Activated naive CD4-positive, alpha-beta T cell treated with Interleukin-2 at 50 U/mL for 16 hours (primary cell): ENCODE measurements at places on chromosomes 7 and 10.

DNA sequence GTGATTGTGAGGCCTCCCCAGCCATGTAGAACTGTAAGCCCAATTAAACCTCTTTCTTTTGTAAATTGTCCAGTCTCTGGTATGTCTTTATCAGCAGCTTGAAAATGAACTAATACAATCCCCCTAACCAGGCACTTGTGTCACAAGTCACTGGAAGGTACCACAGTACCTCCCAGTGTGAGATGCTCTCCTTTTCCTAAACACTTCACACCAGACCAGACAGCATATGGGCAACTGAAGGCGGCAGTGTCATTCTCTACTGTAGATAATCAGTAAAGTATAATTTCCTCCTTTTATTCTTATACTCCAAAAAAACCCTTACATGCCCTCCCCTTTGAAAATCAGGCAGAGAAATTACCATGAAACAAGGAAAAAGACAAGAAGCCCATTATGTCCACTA is 113.2 kb downstream of the CALN1 start:
- no peak for DNase-seq

DNA sequence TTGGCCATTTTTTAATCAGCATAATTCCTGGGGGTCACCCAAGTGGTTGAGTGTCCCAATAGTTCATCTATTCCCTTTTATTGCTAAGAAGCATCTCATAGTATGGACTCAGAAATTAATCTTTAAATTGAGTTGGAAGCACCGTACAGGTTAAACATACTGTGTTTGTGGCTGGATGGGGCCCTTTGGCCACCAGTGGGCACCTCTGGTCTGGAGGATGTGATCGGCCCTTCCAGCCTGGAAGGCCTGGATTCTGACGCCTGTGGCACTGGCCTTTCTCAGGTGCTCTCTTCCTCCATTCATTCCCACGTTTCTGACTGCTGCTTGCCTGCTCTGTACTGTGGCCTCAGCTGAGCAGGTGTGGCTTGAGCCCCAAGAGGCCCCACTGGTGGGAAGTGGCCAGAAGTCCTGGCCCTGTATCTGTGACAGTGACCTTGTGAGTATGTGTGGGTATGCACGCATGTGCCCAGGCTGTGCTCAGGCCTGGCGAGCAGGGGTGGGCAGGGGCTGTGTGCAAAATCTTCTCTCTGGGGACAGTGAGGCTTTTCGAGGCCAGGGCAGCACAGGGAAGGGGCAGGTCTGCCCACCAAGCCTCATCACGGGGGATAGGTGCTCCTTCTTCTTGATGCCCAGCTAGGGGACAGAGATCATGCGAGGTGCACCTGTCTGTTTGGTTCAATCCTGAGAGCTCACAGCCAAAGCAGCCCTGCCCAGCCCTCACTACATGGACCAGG is 30.1 kb downstream of the LDB3 start:
- DNase-seq = no peak

- DNase-seq = no peak
These were observed 1673.4 kb downstream of the REEP3 start for GRCh38 chr10:65194555-65194954.

GRCh38 chr7:4739528-4739992 is 35.9 kb upstream of the AP5Z1 start:
- peak; percentile 42 for DNase-seq

GRCh38 chr7:129245533-129245932 is 20.7 kb downstream of the AHCYL2 start:
- no peak for DNase-seq

GRCh38 chr10:60809157-60809556 is 30.9 kb downstream of the CDK1 start:
- no peak for DNase-seq

DNA sequence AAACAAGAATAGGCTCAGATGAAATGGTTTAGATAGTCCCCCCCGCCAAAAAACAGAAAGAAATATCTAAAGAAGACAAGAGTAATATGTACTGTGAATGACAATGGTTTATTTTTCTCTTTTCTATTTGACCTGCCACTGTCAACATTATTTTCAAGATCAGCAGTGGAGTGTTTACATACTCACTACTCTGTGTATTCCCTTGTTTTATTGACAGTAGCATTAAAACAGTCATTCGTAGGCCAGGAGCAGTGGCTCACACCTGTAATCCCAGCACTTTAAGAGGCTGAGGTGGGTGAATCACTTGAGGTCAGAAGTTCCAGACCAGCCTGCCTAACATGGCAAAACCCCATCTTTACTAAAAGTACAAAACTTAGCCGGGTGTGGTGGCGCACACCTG is 245.3 kb upstream of the SLC26A5 start:
- DNase-seq = no peak

- DNase-seq = no peak
These were observed 34.5 kb upstream of the MEOX2 start for GRCh38 chr7:15720849-15721471.

DNA sequence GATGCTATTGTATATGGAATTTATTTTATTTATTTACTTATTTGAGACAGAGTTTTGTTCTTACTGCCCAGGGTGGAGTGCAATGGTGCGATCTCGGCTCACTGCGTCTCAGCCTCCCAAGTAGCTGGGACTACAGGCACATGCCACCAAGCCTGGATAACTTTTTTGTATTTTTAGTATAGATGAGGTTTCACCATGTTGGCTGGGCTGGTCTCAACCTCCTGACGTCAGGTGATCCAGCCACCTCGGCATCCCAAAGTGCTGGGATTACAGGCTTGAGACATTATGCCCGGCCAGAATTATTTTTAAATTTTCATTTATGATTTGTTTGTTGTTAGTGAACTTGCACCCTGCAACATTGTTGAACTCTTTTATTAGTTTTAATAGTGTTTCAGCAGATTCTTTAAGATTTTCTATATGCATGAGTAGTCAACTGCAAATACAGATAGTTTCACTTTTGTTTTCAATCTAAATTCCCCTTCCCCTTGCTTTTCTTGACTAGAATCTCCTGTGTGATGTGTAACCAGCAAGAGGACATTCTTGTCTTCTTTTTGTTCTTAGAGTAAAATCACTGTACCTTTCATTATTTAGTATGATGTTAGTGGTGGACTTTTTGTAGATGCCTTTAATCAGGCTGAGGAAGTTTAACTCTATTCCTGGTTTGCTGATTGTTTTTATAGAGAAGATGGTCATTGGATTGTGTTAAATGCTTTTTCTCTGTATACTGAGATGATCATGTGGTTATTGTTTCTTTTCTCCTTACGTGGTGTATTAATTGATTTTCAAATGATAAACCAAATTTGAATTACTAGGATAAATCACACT is 27.8 kb downstream of the ZNF33A start:
- no peak for DNase-seq

DNA sequence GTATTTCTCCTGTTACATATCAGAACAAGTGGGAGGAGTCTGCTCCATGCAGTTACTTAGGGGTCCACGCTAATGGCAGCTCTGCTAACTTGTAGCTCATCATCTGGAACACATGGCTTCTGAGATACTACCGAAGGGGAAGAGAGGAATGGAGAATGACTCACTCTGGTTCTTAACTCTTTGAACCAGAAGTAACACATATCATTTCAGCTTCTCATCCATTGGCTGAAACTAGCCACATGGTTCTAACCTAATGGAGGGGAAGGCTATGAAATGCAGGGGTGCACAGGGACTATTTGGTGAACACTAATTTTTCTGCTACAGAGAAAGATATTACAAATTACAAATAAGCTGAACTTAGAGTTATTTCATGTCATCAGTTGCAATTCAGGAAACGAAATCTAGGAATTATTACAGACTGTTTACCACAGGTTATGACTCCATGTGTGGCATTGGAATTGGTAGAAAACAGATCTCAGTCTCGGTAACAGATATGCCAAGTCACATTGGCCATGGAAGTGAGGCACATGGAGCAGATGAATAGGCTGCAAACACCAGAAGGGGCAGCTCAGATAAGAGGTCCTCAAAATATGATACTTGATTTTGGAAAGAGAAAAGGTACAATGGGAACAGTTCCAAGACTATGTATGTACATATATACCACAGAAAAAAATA is 9.4 kb upstream of the KAT6B start:
- no peak for DNase-seq

DNA sequence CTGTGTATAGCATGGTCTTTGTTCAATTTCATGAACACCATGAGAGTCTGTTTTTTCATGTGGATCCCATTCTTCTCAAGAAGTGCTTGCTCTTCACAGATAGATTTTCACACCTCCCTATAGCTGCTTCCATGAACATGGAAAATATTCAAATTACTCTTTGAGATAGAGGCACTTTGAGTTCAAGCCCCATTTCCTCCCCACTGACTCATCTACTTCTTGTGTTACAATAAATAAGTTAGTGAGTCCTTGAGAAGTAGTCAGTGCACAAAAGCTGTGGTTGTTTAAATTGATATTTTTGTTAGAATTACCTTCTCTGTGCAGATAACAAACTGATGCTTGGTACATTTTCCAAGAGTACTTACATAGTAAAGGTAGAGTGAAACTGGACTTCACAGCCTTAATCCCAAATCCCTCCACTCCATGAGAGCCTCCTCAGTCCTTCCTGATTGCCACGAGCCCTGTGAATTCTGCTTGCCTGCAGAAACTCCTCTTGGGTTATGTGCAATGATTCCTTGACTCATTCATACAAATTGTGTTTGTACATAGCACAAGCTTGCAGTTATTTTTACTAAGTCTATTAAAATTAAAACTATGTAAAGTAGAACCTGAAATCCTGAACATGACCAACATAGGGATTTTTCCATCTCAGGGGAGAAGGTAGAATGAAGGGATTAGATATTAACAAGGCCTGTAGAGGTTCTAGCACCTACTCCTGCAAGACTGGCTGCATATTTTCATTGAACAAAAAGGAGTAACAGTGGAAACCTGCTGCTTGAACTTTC is 496.2 kb downstream of the TNS3 start:
- DNase-seq = no peak

- no peak for DNase-seq
These were observed 36.5 kb downstream of the ATAD1 start for GRCh38 chr10:87781545-87781944.

DNA sequence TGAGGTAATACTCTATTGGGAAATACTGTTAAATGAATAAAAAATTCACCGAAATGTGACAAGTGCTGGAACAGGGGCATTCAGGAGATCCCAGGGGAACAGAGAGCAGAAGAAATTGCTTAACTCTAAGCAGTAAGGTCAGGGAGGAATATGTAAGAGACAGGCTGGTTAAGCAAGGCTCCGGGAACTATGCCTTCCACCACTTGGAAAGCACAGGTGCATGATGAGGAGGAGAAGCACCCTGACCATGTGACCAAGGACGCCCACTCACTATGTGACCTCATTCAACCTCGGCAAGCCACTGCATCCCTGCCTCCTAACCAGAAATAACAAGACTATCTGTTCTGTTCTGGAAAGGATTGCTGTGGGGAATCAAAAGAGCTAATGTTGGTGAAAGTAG is 218.4 kb downstream of the ELMO1 start:
- DNase-seq = peak; percentile 11

GRCh38 chr7:47525066-47525623 is 56.8 kb downstream of the TNS3 start:
- DNase-seq = no peak

DNA sequence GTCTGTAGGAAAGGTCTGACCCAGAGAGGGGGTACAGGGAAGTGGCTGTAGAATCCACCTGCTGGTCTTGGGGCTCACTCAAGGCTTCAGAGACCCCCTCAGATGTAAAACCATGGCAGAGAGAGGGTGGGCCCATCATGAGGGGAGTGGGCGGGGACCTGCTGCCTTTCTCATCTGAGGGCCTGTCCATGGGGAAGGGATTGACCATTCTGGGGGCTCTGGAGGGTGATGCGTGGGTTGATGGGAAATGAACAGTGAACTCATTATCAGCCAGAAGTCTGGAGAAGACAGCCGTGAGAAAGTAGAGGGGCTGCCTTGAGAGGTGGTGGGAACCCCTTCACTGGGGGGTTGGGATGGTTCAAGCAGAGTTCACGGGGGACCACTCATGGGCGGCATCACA is 66.8 kb downstream of the MINDY4 start:
- DNase-seq = no peak

GRCh38 chr7:16891338-16891737 is 9.6 kb upstream of the AGR3 start:
- no peak for DNase-seq

GRCh38 chr10:130338636-130339024 is 202.4 kb downstream of the GLRX3 start:
- DNase-seq = no peak

GRCh38 chr7:40470817-40471216 is 336.0 kb downstream of the SUGCT start:
- no peak for DNase-seq

- DNase-seq = no peak
These were observed 47.7 kb downstream of the ZCCHC24 start for GRCh38 chr10:79397575-79398303.

GRCh38 chr10:113137941-113138685 is 188.1 kb downstream of the TCF7L2 start:
- no peak for DNase-seq

GRCh38 chr7:145394126-145394525 is 558.3 kb upstream of the TPK1 start:
- no peak for DNase-seq

DNA sequence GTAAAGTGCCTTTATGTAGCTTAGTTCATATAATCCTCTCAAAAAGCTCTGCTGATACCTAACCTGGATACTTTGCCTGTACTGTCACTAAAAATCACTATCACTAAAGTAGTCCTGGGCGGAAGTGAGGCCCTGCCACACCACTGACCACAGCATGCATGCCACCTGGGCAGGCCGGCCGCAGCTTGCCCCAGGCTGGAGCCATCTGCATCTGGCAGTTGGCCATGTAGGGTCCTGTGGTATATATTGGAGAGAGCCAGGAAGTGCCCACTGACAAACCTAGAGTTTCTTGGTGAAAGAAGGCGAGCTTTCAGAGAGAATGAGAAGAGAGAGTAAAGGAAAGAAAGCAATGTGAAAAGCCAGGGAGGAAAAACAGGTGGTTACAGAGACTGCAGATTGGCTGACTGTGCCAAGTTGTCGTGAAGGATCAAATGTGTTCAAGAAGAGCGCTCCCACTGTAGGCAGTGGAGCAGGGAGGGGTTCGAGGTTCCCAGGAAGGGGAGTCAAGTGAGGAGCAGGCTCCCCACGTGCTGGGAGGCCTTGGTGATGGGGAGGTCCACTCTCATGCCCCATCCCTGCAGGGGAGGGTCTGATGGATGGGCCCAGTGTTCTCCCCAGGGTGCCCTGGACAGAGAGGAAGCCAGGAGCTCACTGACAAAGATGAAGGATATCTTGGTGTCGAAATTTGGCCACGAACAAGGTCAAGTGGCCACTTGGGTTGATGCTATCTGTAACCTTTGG is 13.6 kb downstream of the LOXL4 start:
- DNase-seq = no peak

DNA sequence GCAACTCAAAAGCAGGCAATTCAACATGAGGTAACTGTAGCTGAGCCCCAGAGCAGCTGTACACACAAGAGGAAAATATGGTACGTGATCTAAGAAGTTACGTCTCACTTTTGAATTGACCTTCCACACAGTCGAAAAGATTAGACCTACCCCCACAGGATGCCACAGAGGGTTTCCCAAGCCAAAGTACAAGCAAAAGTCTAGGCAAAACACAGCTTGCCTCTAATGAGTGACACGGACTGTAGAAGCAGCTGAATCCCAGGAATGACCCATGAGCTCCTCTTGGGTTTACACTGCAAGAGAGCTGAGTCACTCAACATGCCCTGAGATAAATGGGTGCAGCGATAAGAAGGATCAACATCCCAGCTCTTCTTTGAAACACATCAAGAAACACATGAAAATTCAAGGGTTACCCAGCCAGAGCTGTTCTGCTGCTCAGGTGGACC is 9.8 kb downstream of the CREB3L2 start:
- no peak for DNase-seq

GRCh38 chr10:26044141-26044749 is 110.2 kb downstream of the MYO3A start:
- DNase-seq = no peak

GRCh38 chr7:7428806-7429205 is 106.9 kb downstream of the COL28A1 start:
- no peak for DNase-seq
